ENCODE measurements at places on chromosomes 5 and 9.

DNA sequence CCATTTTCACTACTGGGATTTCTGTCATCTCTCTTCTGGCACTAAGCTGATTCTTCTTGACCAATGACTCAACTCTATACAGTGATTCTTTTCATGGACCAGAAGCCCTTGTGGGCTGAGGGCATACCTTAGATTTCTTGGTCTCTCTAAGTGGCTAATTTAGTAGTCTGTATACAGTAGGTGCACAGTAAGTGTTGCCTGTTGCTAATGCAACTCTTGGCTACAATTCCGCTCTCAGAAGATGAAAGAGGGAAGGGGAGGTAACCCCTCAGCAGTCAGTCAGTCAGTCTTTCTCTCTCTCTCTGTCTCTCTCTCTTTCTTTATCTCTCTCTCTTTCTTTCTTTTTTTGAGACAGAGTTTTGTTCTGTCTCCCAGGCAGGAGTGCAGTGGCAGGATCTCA, 115.1 kb upstream of the PANK3 start:
- no peak for DNase-seq

DNA sequence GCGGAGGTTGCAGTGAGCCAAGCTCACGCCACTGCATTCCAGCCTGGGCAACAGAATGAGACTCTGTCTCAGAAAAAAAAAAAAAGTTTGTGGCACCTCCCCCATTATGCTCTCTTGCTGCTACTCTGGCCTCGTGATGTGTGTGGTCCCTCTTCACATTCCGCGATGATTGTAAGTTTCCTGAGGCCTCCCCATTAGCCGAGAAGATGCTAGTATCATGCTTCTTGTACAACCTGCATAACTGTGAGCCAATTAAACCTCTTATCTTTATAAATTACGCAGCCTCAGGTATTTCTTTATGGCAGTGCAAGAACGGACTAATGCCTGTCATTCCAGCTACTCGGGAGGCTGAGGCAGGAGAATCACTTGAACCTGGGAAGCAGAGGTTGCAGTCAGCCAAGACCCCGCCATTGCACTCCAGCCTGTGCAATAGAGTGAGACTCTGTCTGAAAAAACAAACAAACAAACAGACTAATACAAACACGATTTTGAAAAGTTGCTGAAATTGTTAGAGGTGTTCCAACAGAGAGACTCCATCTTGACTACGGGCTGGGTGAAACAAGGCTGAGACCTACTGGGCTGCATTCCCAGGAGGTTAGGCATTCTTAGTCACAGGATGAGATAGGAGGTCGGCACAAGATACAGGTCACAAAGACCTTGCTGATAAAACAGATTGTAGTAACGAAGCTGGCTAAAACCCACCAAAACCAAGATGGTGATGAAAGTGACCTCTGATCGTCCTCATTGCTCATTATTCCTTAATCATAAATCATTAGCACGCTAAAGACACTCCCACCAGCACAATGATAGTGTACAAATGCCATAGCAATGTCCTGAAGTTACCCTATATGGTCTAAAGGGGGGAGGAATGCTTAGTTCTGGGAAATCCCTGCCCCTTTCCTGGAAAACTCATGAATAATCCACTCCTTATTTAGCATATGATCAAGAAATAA, 8.3 kb upstream of the AFF4 start:
- no peak for DNase-seq

DNA sequence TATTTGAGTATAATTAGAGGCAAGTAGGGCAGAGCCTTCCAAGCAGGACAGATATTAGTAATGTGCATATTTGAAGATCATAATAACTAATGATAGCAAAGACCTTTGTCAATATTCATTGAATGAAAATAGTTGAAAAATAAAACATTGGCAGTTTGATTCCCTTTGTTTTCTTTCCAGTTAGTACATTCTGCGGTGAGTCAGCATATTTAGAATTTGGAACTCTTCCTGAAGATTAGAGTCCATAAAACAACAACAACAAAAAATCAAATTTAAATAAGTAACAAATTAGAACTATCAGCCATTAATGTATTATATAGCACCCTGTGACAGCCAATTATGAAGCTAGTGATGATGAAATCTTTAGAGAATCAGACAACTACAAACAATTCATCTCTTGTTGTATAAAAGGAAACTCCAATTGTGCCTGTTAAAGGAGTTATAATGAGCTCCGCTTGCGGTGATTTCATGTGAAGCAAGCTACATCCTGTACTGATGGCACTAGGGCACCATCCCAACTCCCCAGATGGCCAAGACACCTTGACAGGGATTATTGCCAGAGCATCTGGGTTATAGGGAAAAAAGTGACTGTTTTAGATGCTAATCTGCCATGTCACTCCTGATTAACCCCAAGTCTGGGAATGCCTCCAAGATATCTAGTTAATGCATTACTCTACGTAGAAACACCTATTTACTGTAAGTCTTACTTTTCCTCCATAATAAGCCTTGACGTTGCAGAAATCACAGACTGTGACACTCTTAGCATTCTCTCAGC, 6.8 kb downstream of the IFNA8 start:
- DNase-seq = peak; percentile 39

- peak; percentile 32 for DNase-seq
Observed at GRCh38 chr5:147887026-147887627, 8.6 kb downstream of the SCGB3A2 start.

DNA sequence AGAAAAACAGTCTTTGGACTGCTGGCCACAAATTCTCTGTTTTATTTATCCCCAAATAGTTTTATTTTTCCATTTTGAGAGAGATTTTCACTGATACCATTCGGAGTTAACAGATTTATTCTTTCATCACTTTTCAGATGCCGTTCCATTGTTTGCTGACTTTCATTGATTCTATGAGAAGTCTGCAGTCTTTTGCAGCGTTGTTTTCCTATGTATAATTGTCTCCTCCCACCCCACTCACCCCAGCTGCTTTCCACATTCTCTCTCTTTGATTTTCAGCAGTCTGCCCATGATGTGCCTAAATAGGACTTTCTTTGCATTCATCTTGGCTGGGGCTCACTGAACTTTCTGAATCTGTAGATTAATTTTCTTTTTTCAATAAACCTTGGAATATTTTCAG, 107.6 kb downstream of the C9orf50 start:
- DNase-seq = peak; percentile 44

DNA sequence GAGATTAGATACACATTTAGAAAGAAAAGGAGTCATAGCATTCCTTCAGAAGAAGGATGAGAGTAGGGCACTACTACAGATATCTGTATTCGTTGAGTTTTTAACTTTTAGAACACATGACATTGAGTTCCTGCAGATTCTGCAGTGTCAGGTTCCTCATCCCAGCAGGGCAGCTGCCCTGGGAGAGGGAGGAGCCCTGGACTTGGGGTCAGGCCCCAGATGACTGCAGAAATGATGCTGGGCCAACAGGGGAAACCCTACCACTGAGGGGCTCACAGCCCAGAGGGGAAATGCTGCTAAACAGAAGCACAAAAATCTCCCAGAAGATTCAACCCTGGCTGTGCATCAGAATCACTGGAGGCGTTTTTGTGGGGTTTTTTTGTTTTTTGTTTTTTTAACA, 68.9 kb upstream of the TAF1L start:
- DNase-seq = no peak

- DNase-seq = no peak
Observed at GRCh38 chr9:33318225-33318624, 27.9 kb downstream of the NFX1 start.

DNA sequence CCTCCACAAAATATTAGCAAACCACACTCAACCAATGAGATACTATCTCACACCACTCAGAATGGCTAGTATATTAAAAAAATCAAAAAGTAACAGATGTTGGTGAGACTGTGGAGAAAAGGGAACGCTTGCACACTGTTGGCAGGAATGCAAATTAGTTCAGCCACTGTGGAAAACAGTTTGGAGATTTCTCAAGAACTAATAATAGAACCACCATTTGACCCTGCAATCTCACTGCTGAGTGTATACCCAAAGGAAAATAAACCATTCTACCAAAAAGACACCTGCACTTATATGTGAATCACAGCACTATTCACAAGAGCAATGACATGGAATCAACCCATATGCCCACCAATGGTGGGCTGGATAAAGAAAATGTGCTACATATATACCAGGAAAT, 393.5 kb downstream of the PDE4D start:
- no peak for DNase-seq

GRCh38 chr5:122424132-122424531, 112.1 kb downstream of the SNCAIP start:
- DNase-seq = no peak

GRCh38 chr5:33400675-33401074, 40.1 kb upstream of the TARS1 start:
- no peak for DNase-seq

- DNase-seq = no peak
Observed at GRCh38 chr5:77643654-77644370, 5.3 kb upstream of the OTP start.

- DNase-seq = peak; percentile 46
Observed at GRCh38 chr5:53035868-53036381, 46.8 kb downstream of the ITGA2 start.

- DNase-seq = peak; percentile 26
Observed at GRCh38 chr9:16131264-16131663, 578.4 kb downstream of the CCDC171 start.

DNA sequence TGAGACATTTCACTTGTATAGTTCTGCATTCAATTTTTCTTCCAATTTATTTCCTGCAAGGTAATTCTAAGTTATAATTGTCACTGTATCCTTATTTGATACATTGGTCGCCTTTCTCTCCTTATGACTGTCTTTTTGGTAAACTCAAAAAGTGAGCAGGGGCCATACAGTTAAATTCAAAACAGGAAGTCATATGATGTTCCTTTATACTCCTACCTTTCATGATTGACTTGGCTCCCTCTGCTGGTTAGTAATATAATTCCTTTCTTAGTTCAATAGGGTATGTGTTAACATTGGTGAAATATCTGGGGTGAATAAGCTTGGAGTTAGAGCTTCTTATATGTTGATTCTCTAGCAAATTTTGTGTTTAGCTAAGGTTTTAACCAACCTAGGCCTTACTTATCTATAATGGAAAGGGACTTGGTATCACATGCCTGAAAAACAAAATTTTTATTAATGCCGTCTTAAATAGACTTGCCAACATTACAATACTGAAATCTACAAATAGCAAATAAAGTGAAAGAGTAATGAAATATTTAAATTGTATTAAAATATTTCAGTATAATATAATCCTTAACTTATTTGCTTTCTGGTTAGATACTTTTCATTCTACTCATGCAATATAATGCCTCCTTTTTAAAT, 6.0 kb upstream of the NIPBL start:
- peak; percentile 78 for DNase-seq

GRCh38 chr9:18911714-18912342, 121.2 kb downstream of the SAXO1 start:
- DNase-seq = no peak

GRCh38 chr9:96029722-96030530, 154.4 kb downstream of the ERCC6L2 start:
- peak; percentile 24 for DNase-seq

- no peak for DNase-seq
Observed at GRCh38 chr5:40428126-40428525, 251.6 kb upstream of the PTGER4 start.

GRCh38 chr5:131677115-131677514, 42.1 kb upstream of the RAPGEF6 start:
- DNase-seq = no peak

GRCh38 chr5:127649018-127649439, at the start of gene CTXN3:
CTXN3 (plus strand) TSS chr5:127649082; CDS start chr5:127657522, 8,440 bp downstream.
- DNase-seq = no peak

DNA sequence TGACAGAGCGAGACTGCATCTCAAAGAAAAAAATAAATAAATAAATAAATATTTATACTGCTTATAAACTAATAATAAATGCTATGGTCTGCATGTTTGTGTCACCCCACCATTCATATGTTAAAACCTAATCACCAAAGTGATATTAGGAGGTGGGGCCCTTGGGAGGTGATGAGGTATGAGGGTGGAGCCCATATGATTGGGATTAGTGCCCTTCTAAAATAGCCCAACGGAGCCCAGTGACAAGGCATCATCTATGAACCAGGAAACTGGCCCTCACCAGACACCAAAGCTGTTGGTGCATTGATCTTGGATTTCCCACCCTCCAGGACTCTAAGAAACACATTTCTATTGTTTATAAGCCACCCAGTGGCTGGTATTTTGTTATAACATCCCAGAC, 5.1 kb downstream of the FXN start:
- no peak for DNase-seq

DNA sequence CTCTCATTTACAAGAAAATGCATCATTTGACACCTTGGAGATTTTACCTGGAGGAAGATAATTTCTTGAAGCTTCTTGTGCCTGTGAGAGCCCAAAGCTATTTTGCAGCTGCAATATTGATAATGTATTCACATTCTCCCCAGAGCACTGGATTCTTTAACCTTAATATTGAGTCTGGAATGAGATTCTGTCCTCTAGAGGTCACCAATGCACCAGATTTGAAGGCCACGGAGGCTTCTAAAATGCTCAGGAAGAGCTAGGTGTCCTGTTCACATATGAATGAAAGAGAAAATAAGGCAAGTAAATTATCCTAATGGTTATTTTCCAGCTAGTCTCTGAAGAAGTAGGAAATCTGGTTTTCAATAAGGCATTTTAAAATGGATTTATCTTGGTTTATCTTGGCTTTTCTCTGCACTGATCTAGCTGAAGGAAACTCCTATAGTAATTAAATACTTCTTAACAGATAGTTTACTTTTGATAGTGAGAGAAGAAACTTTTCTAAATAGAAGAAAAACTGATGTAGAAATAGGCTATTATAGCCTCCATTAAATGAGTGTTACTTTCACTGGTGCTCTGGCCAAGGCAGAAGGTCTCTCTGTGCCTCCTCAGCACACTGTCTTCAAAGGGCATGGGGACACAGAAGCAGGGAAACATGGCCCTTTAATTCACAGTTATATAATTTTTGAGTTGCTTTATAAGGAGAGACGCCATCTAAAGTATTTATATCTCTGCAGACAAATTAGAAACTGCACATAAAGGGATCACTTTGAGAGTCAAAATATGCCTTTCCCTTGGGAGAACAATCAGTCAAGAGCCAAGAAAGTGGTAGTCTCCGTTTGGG, 297.0 kb upstream of the ACTBL2 start:
- peak; percentile 35 for DNase-seq

GRCh38 chr9:111427186-111427585, 57.0 kb downstream of the ECPAS start:
- peak; percentile 5 for DNase-seq

GRCh38 chr5:137075163-137075970, 423.8 kb downstream of the SPOCK1 start:
- peak; percentile 77 for DNase-seq

DNA sequence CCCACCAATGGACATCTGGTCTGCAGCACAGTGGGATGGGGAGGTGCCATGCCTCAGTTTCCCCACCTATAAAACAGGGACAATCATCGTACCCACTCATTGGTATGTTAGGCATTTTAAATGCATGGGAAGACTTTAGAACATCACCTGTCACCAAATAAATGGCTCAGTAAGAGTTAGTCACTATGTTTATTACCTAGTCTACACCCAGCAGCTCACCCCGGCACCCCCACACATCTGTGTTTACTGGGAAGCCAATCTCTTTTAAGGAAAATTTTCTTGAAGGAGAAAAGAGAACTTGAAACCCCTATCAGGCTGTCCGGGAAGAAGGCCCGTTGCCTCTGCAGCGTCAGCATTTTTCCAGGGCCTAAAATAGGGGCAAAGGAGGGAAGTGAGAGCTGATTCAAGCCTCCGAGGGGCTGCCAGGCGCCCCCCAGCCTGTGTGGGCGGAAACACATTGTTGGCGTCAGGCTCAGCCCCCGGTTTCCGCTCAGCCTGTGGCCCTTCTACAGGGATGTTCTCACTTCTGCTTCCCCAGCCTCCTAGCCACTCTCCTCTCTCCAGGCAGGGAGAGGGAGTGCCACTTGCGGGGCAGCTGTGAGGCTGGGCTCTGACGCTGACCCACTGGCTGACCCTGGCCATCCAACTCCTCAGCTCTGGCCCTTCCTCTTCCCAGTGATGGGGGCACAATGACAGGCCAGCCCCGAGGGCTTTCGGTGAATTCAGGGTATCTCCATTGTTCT, 4.6 kb downstream of the CSF1R start:
- no peak for DNase-seq

All from A549 (cell line).